MV-4-11 (cell line): ENCODE measurements at places on chromosomes 2 and 18.
A peak's percentile ranks its signal among the peaks of the same experiment; 100 is the strongest.

DNA sequence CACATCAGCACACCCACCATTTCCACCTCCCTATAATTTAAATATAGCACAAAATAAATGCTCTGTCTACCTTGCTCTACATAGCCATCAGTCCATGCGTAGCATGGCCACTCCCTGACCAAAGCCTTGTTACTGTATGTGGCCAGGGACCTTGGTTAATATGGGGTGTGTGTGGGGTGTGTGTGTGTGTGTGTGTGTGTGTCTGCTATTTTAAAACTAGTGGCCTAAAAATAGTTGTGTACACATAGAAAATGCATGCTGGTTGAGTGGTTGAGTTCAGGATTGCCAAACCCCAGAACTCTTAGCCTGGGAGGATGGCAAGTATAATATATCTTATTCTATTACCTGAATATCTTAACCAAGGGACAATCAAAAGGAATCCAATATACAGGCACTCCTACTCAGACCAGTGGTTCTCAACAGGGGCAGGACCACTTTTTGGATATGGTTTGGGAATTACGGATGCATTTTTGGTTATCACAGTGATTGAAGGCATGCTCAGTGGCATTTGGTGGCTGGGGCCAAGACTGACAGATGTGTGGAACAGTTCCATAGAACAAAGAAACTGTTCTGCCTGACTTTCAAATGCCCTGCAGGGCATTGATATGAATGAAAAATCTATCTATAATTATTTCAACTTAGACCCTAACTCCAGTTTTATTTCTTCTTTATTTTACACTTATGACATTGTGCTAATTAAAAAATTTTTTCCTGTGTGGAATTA lies 72.3 kb upstream of the PSME4 start:
- no peak for DNase-seq

GRCh38 chr18:49499046-49499637 lies 12.1 kb upstream of the C18orf32 start:
- DNase-seq, result no peak

DNA sequence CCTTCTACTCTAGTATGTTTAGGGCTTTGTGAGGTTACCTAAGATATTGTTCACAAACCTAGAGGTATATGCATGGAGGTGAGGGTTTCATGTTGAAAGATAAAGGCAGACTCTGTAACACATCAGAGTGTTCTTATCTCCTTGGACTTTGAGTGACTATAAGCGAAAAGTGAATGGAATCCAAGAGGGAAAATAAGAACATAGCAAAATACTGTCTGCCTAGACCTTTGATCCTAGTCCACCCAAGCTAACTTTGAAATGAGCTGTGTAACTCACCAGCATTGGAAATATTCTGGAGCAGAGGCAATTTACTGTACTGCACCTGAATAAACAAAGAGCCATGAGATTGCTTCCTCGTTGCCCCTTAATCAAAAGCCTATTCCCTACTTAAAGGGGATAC lies 28.2 kb upstream of the GALNT1 start:
- DNase-seq, result no peak

- DNase-seq, result no peak
These were observed 131.0 kb downstream of the SETBP1 start for GRCh38 chr18:44811572-44812125.

- DNase-seq, result no peak
These were observed 196.3 kb upstream of the SIX3 start for GRCh38 chr2:44744961-44745892.

GRCh38 chr2:73110168-73111072 lies 2.3 kb downstream of the RAB11FIP5 start:
- no peak for DNase-seq

DNA sequence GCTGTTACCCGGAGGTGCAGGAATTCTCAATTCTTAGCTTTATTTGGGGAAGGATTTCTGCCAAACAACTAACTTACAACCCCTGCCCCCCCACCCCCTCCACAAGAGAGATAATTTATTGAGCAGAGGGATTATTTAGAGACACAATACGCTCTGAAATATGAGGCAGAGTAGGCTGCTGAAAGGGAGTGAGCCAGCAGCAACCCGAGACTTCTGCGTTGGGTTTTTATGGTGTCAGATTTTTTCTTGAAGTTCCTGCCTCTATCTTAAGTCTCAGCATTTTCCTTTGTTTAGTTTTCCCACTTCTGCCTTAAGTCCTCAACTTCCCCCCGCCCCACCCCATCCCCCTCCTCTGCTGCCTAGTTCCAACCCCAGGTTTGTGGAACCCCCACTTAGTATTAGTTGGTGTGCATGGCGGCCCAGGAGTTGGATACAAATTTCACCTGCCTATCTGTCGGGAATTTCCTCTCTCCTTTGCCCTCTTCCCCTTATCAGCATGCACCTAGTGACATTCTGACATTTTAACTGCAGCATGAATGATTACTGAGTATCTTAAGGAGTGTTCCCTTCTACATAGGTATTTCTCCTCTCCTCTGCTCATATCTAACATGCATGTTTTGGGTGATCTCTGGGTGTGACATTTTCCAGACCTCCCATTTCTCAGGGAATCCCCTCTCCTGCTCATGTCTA lies 1635.9 kb upstream of the LRRTM1 start:
- DNase-seq, result no peak

- no peak for DNase-seq
These were observed 26.9 kb downstream of the CELF4 start for GRCh38 chr18:37538526-37539205.

DNA sequence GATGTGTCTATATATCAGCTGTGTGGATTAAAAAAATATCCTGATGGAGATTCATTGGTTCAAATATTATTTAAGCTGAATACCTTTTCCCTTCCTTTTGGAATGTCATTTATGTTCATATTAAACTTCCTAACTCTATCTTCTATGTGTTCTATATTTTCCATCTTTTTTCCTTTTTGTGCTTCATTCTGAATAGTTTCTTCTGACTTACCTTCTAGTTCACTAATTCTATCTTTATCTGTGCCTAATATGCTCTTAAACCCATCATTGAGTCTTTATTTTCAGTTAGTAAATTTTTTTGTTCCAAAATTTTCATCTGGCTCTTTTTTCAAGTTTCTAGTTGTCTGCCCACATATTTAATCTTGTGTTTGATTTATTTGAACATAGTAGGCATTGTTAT lies 219.4 kb upstream of the STON1 start:
- no peak for DNase-seq

- no peak for DNase-seq
These were observed 114.1 kb upstream of the OTOS start for GRCh38 chr2:240254337-240255164.

DNA sequence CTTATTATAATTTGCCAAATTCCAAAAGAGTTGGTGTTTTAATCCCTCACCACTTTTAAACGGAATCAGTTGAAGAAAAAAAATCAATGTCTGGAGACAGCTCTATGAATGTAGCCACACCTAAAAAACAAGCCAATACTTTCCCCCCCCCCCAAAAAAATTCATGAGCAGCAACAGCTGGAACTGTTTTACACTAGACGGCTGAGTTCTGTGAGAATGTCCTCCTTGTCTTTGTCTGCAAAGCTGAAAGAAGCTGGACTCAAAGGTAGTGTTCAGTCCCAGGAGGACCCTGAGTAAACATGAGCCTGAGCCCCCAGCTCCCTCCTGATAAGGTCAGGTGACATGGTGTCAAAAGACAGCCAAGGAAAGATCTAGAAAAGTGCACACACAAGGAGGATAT lies 68.2 kb downstream of the ZNF521 start:
- no peak for DNase-seq

DNA sequence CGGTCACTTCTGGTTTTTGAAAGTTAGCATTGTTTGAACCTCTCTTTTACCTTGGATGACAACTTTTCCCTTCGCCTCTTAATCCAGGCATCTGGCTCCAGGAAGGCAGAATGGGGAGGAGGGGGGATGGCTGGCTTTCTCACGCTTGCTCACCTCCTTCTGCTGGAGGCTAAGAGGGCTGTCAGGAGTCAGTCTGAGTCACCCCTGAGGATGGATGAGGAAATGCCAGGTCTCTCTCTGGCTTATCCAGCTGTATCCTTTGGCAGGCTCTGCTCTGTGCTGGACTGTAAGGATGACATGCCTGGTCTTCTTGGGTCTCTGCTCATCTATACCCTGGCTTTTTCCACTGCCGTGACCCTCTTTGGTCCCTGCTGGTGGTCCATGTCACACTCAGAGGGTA lies 142.9 kb upstream of the GYPC start:
- DNase-seq, result no peak

DNA sequence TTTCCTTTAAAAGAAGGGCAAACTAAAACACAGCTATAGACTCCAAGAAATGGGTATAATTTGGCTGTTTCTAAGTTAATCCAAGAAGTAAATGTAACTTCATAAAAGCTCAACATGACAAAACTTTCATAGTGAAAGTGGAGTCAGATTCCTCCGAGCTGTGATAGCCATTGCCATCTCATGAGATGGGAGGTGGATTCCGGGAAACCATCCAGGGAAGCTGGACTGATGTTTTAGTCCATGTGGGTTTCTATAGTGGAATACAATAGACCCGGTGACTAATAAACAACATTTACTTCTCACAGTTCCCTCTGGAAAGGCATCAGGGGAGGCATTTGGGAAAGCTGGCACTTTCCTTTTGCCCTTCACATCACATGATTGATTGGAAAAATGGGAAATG lies 10.0 kb upstream of the LAPTM4A start:
- no peak for DNase-seq

GRCh38 chr2:218041302-218042168 lies 27.5 kb upstream of the RUFY4 start:
- DNase-seq, result no peak

DNA sequence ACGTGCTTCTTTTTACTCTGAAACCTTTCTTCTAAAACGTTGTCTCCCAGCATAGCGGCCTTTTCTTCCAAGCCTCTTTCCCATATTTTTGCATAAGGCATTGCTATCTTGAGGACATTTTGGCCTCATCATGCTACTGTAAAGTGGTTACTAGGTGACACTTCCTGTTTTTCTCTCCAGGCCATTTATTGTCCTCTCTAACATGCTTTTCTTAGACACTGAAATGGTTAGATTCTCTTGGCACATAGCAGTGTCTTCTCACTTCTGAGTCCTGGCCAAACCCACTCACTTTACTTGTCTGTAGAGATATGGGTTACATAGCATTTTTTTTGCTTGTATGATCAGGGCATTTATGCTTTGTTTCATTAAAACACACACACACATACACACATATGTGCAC lies 50.1 kb upstream of the KCNH7 start:
- peak; percentile 35 for DNase-seq

GRCh38 chr2:197838579-197838978 lies 34.2 kb downstream of the PLCL1 start:
- no peak for DNase-seq

GRCh38 chr2:176129813-176130146 lies 275 bp downstream of the HOXD8 start:
- no peak for DNase-seq

- DNase-seq, result peak; percentile 79
These were observed 28.7 kb downstream of the SMAD2 start for GRCh38 chr18:47901624-47902362.

DNA sequence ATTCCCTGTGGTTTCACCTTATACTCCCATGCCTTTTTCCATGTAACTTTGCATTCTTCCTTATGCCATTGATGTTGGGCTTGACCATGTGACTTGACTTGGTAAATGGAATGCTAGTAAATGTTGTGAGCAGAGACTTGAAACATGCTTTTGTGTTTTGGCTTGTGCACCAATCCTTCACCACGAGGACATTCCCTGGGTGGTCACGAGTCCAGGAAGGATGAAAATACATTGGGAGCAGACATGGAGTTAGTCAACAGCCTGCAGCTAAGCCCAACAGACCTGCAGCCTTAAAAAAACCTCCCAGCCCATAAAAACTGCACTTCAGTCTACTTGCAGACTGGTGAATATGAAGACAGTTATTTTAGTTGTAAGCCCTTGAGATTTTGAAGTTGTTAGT lies 116.5 kb upstream of the SPATS2L start:
- no peak for DNase-seq

GRCh38 chr2:75606761-75607399 lies 39.7 kb upstream of the MRPL19 start:
- peak; percentile 69 for DNase-seq

GRCh38 chr2:142707318-142707717 lies 170.1 kb upstream of the KYNU start:
- no peak for DNase-seq

- DNase-seq, result no peak
These were observed 2.0 kb upstream of the TRPM8 start for GRCh38 chr2:233915128-233915527.

- no peak for DNase-seq
These were observed 40.3 kb downstream of the IMPA2 start for GRCh38 chr18:12021596-12021995.

- DNase-seq, result peak; percentile 19
These were observed 2.8 kb upstream of the SLC20A1 start for GRCh38 chr2:112642966-112643365.

DNA sequence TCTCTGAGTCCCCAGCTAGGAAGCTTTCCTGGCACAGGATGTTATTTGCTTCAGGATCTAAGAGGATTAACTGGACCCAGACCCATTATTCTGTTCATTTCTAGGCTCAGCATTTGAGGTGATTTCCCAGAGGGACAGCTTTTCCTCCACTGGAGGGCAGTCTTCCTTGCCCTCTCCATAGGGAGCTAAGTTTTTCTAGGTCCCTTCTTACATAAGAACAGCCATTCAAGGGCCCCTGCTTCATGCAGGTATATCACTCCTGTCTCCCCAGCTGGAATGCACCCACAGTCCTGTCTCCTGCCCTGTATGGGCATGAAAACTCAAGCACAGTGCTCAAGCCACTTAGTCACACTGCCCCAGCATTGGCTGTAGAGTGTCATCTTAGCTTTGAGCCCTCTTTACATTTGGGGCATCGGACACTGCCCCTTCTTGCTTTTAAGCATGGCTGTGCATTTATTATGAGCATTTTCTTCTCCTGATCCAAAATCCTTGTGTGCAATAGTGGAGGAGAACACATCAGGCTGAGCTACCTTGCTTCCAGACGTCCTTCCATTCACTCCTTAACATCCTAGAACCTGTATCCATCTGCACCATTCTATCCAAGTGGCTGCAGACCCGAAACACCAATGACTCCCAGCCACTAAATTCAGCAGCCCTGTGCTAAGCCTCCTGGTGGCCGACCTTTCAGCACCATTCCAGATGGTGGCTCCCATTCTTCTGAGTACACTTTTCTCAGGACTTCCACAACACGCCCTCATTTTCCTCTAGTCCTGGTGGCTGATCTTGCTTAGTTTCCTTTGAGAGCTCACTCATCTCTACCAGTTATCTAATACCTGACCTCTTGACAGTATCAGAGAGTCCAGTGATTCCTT lies 80.0 kb downstream of the COPS8 start:
- no peak for DNase-seq

GRCh38 chr2:206082298-206082843 lies 3.6 kb downstream of the INO80D start:
- no peak for DNase-seq

DNA sequence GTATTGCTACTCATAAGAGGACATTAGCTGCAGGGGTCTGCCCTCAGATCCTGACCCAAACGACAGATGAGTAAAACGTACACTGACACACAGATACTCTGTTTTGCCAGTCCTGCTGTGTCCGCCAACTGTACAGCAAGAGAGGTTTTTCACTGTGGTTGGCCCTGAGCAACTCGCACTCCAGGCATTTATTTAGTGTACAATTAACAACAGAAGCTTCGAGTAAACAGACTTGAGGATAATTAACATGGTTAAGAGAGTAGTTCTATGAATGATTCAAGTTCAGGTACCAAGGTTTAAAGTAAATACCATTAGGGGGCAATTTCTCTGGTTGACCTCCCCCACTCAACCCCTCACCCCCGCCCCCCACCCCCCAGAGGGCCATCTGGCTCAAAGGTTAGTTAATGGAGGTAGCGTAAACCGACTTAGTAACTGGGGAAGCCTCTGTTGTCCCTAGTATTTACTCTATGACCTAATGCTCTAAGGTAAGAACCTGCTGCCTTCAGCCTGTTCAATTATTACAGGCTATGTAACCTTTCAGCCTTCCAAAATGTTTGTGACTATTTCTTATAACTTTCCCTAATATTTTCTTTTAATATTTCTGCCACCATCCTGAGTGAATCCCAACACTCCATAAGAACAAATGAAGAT lies 103.9 kb upstream of the XIRP2 start:
- no peak for DNase-seq
